ENCODE measurements at places on chromosomes 11 and 22.

DNA sequence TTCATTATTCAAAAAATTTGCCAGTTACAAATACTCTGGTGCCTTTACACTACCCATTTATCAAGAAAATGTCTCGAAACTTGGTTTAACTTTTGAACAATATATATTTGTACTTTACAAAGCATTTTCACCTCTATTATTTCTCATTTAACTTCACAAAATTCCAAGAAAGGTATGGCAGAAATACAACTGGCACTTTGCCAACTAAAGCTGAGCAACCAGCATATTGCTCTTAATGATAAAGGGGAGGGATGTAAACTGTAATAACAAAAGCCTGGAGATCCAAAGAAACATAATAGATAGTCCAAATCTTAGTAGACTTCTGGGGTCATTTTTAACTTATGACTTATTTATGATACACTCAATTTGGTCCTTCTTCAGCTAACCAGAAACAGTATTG is 7.7 kb downstream of the PITPNB start:
- DNase-seq, result no peak

GRCh38 chr22:35842954-35843353 is 125.3 kb downstream of the APOL5 start:
- DNase-seq, result no peak

DNA sequence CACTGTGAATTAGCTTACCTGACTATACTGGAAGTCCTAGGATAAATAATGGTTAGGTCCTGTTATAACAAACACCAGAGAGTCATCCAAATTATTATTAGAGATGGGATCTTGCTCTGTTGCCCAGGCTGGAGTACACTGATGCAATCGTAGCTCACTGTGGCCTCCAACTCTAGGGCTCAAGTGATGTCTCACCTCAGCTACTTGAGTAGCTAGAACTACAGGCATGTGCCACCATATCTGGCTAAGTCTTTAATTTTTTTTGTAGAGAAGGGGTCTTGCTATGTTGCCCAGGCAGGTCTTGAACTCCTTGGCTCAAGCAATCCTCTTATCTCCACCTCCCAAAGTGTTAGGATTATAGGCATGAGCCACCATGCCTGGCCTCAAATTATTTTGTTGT is 37.2 kb downstream of the OSBP start:
- no peak for DNase-seq

DNA sequence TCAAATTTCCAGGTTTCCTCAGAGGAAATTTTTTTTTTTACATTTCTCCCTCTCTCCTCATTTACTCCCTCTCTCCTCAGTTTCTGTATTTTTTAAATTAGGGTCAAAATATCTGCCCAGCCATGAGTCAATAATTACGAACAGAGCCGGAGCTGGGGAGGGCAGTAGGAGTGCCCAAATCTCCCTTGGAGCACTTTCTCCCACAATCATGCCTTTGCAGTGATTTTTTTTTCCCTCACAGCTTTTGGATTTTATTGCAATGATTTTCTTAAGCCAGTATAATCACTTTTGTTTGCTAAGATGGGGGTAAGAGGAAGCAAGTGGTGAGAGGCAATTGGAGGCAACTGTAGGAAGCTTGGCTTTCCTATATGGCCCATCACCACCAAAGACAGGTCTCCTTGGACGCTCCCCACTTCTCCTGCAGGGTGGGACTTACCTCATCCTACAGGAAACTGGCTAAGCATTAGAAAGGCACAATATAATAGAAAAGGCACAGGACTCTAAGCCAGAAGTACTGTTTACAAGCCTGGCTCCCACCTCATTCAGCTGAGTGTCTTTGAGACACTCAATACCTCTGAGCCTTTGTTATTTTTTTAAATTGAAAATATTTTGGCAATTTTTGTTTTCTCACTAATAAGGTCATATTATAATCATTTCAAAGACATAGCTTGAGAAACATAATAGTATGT is 192.6 kb upstream of the PITPNB start:
- no peak for DNase-seq

- peak; percentile 78 for DNase-seq
Measured at GRCh38 chr11:1484695-1485503, 1.7 kb downstream of the MOB2 start.

DNA sequence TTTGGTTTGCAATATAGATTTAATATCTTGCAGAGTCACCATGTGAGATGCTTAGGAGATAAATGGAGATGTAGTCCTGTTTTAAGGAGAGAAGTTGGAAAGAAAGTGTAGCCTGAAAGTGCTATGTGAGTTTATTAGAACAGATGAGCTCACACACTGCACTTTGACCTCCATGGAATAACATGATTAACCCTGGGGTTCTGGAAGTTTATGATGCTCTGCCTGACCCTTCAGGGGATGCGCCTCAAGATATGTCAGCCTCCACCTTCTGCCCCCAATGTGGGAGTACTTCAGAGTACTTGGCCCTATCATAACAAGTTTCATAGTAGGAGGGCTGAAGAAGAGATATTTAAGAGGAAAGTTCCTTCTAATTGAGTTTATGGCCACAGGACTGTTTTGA is 23.3 kb upstream of the TRIM21 start:
- DNase-seq, result no peak

DNA sequence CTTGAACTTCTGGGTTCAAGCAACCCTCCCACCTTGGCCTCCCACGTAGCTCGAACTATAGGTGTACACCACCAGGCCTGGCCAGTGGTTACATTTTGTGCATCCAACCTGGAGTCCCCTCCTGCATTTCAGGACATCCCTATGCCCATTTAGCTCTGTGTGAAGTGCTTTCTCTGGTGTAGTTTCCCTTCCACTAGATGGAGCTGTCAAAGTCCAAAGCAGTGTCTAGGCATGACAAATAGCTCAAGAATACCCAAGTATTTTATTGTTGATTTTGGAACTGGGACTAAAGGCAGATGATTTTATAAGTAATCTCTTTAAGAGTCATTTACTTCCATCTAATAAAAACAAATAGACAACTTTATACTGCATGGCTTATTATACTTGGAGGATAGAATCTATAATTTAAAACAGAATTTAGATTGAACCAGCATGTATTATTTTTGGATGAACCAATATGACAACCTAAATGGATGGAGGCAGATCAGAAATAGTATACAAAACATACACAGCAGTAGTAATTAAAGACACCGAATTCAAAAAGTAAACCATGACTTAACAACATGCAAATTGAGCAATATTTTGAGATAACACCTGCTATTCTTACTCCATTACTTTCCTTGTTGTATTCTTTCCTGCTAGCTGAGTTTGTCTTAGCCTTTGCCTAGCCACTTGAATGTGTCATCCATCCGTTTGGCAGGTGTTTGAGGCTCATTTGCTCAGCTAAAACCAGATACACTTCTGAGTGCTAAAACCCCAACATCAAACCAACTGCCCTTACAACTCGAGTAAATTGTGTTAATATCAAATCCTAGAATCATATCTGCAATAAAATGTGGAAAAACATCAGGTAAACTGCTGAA is 37.7 kb downstream of the EIF4ENIF1 start:
- no peak for DNase-seq

DNA sequence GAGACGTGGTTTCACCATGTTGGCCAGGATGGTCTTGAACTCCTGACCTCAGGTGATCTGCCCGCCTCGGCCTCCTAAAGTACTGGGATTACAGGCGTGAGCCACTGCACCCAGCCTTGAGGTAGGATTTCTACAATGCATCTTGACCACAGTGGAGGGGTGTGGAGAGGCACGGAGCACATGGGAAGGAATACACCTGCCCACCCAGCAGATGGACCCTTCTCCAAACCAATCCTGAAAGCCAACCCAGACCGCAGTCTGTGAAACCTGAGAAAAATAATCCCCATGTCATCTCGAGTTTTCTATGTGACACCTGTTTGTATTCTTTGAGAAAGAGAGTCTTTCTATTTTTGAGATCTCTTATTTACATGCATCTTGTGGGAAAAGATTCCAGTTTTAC is 32.5 kb downstream of the LGR4 start:
- no peak for DNase-seq

DNA sequence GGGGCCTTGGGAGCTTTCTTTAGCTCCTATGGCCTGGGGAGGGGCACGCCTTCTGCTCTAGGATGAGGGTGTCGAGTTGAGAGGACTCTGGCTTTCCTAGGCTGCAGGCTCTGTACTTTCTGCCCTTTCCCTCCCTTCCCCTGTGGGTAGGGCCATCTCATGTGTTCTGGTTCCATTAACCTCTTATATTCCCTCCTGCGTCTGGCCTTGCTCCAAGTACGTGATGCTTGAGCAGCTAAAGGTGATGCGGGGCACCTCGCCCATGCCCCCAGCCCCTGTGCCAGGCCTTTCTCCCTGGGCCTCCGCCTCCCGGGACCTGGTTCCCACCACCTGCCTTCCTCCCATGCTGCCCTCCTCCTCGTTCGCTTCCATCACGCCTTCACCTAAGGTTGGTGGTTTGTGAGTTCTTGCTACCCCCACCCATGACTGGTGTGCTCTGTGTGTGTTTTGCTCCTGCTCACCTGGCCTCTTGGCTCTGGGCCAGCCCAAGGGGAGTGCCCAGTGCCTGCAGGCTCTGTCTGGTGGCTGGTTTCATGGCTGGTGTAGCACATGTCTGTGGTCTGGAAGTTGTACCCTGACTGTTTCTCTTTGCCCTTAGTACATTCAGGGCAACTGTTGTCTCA is 34.1 kb downstream of the PHLDB1 start:
- DNase-seq, result no peak

DNA sequence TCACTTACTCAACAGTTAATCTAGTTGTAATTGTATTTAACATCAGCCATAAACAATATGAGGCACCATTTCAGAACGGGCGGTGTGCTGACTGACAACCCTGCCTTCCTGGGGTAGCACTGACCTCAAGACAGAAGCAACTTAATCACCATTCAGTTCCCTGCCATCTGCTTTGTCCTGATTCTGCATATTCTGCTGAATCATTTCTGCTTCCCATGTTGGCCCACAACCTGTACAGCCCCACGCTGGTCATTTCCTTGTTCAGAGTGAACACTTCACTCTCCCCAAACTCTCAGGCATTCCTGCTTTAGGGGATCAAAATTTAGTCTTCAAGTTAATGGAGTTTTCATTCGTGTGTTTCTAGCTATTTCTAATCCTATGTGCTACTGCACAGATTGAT is 132.3 kb upstream of the ZBED5 start:
- DNase-seq, result no peak

DNA sequence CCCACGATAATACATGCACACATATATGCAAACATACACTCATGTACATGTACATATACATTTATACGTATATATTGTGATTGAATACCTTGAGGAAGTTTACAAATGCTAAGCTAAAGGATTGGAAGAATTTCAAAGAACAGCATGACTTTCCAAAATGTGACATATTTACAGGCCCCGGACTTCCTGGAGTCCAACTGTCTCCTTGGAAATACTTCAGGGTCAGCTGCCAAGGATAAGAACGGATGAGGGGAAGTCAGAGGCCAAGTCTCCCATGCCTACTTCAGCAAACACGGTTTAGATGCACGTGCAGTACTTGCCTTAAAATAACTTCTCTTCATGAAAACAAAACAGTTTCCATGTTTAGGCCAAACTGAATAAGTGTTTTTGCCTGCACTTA is 213.6 kb downstream of the DYNC2H1 start:
- DNase-seq, result no peak
